ENCODE measurements at places on chromosomes 2 and 18.

DNA sequence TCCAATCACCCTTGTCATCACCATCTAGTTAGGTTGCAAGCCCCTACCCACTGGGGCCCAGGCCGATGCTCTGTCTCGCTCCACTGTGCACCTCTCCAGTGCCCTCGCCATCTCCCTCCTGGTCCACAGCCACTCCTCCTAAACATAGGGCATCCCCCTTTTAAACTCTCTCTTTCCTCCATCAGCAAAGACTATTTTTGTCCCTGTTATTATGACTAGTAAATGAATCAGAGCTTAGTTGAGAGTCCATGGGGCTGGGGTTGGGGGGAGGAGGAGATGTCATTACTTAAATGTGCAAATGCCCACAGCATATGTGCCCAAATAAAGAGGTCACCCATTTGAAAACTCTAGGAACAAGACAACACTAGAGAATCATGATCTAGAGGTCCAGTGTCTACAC is 167.4 kb downstream of the TRABD2A start:
- DNase-seq = no peak

- DNase-seq = no peak
Measured at GRCh38 chr2:95344656-95345055, 47.5 kb downstream of the KCNIP3 start.

DNA sequence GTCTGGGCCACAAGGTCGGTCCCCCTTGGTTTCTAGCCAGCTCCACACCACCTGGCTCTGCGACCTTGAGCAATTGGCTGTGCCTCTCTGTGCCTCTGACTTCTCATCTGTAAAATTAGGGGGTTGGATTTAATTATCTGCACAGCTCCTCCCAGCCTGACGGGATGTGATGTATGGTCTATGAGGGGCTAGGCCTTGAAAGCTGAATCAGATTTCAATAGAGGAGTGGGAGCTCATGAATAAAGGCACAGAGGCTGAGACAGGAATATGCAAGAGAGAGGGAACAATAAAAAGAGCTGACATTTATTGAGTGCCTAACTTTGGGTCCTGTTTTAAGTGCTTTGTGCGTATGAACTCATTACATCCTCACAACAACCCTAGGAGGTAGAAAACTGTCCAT is 104.7 kb downstream of the ALK start:
- no peak for DNase-seq

GRCh38 chr2:16042201-16042700 is 101.9 kb downstream of the MYCN start:
- no peak for DNase-seq

DNA sequence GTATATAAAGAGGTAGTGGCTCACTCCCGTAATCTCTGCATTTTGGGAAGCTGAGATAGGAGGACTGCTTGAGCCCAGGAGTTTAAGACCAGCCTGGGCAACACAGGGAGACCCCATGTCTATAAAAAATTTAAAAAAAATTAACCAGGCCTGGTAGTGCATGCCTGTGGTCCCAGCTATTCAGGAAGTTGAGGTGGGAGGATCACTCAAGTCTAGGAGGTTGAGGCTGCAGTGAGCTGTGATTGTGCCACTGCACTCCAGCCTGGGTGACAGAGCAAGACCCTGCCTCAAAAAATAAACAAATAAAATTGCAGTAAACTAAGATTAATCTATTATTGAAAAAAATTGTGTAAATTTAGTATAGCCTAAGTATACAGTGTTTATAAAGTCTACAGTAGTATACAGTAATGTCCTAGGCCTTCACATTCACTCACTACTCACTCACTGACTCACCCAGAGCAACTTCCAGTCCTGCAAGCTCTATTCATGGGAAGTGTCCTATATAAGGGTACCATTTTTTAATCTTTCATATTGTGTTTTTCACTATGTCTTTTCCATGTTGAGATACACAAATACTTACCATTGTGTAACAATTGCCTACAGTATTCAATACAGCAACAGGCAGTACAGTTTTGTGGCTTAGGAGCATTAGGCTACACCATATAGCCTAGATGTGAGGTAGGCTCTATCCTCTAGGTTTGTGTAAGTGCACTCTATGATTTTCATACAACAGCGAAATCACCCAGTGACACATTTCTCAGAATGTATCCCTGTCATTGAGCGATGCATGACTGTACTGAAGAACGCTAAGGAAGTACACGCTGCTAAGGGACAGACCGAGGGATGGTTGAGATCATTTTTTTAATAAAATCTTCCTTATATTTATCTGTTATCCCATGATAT is 10.4 kb upstream of the MAP4K3 start:
- no peak for DNase-seq

- DNase-seq = no peak
Measured at GRCh38 chr18:52824126-52824525, 484.1 kb downstream of the DCC start.

DNA sequence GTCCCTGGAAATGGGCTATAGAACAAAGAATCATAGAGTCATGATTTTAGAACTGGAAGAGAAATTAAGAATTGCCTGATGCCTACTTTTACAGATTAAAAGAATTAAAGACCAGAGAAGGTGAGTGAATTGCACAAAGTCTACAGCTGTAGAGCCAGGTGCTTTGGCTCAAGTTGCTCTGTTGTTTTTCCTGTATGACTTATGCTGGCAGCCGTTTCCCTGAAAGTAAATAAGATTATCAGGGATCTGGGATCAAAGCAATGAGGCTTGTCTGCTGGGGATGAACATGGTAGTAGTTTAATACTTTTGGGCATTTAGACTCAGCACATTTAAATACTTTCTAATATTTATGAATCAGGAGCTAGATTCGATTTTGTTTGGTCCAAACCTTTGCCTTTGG is 166.9 kb downstream of the PRPF40A start:
- DNase-seq = no peak

- DNase-seq = no peak
Measured at GRCh38 chr2:42147641-42148274, 21.4 kb upstream of the EML4 start.

- no peak for DNase-seq
Measured at GRCh38 chr2:192953116-192953515, 758.4 kb upstream of the TMEFF2 start.

- no peak for DNase-seq
Measured at GRCh38 chr2:241519669-241520068, 11.3 kb upstream of the STK25 start.

GRCh38 chr2:211368467-211368866 is 812.1 kb downstream of the CPS1 start:
- DNase-seq = no peak

GRCh38 chr2:195331966-195332365 is 325.1 kb upstream of the SLC39A10 start:
- no peak for DNase-seq

DNA sequence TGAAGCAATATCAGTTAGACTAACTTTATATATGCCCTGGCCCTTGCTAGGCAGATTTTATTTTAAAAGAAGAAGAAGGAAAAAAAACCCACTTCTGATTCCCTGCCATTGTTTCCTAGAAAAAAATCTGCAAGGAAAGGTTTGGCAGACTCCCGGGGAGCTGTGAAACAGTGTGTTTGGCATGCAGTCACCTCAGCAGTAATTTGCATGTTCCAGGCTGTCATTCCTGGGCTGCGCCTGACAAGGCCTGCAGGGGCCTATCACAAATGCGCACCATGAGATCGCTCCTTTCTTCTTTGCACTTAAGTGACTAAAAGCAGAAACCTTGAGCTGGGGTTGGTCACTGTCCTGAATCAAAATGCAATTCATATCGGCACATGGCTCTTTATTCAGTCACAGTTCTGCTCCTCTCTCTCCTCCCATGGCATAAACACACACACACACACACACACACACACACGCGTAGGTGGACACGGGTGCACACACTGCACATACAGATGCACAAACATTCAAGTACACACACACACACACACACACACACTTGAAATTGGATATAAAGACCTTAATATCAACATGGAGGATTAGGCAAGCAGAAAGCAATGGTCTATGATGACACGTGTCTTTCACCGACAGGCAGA is 172.8 kb downstream of the MYT1L start:
- DNase-seq = no peak

DNA sequence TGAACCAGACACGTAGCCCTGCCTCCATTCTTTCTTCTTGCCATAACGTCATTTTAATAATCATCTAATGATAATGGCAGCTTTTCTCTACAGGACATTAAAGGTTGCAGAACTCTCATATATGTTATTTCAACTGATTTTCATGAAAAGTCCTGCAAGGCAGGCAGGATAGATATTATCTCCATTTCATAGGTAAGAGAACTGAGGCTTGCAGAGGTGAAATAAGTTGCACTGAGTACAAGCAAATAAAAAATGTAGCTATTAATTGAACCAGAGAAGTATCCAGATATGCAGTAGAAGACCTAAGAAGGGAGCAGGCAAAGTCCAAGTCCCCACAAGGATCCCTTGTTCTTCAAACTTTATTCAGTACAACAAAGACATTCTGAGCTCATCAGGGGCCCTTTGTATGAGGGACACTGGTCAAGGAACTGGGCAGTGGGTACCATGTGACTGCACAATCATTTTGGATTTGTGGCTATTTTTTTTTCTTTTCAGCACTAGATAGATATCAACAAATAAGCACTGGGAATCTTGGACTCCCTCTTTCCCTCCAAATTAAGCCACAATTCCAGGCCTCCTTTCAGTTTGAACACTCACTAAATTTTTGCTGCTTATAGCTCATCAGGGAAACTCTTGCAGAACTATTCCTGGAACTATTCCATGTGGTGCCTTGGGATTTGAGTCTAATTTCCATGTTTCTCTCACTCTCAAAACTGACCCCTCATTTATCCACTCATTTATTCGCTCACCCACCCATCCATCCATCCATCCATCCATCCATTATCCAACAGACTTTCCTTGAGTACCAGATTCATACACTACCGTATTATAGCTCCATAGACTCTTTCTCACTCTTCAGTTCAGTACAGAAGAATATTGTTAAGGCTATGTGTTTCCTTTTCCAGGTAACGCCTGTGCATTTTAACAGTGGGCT is 44.6 kb downstream of the APOB start:
- no peak for DNase-seq

GRCh38 chr2:104864280-104865095 is 10.6 kb downstream of the POU3F3 start:
- DNase-seq = no peak

DNA sequence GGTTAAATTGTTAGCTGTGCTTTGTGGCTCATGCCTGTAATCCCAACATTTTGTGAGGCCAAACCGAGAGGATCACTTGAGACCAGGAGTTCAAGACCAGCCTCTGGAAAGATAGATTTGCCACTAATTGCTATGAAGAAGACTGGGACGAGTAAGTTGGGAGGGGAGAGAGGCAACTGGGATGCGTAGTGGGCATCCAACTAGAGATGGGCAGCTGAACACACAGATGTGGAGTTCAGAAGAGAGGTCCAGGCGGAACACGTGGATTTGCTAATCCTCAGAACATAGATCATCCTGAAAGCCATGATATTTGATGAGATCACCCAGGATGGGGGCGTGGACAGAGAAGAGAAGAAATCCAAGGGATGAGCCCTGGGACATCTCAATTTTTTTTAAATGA is 48.7 kb downstream of the CYP26B1 start:
- DNase-seq = no peak

DNA sequence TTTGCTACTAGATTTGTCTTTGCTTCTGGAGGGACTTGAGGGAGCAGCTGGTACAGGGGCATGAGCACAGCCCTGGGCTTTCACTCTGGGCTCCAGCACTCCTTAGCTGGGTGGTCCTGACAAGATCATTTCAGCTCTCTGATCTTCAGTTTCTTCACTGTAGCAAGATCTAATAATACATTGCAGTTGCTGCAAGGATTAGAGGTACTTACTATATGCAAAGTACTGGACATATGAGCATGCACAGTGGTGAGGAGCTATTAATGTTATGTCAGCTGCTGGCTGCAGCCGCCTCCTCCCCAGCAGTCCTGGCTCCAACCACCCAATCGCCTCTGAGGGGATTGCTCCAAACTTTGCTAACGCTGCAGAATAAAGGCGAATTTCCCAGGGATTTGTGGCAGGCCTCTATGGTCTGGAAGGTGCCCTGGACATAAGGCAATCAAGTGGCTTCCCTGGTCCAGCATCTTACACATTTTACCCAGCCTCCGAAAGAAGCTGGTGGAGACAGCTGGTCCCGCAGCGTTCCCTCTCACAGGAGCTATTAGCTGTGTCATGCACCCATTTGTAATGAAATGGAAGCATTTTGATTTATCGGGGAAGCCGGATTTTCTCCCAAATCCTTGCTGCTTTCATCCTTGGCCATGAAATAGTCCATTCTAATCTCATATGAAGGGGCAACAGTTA is 96.7 kb downstream of the RHOB start:
- DNase-seq = no peak

DNA sequence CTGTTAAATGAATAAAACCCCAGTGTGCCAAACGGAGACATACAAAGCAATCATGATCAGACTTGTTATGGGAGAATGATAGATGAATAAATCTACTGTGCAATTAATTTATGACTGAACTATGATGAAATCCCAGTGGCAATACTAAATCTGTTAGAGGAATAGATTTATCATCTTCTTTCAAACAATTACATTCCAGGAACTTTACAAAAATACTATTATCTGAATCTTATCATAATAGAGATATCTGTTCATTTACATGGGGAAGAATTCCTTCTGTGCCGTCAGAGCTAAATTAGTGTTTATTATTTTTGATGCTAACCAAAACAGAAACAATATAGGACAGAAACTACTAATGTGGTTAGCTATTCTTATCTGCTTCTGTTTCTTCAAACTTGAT is 208.5 kb downstream of the CAMKMT start:
- no peak for DNase-seq

DNA sequence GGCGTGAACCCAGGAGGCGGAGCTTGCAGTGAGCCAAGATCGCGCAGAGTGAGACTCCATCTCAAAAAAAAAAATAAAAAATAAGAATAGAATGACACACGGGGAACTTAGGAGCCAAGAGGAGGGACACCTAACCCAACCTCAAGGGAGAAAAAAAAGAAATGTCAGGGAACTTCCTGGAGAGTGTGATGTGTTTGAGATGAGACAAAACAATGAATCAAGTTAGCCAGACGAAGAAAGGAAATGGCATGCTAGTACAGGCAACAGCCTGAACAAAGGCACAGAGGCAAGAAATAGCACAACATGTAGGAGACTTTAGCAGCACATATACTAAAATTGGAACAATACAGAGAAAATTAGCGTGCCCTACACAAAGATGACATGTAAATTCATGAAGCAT is 36.7 kb upstream of the PAPOLG start:
- no peak for DNase-seq

GRCh38 chr2:69601179-69601612 is 42.3 kb downstream of the AAK1 start:
- peak; percentile 61 for DNase-seq

GRCh38 chr18:14947482-14948162 is 199.7 kb downstream of the ANKRD30B start:
- no peak for DNase-seq

GRCh38 chr2:207225773-207226172 is 60.0 kb upstream of the KLF7 start:
- DNase-seq = no peak

- peak; percentile 47 for DNase-seq
Measured at GRCh38 chr2:205024822-205025518, 479.7 kb downstream of the PARD3B start.

GRCh38 chr18:26458526-26459232 is 89.7 kb downstream of the KCTD1 start:
- DNase-seq = no peak

GRCh38 chr18:48222118-48222517 is 187.1 kb downstream of the ZBTB7C start:
- DNase-seq = no peak

All from HCT116 (cell line).